ENCODE measurements at places on chromosomes 16 and 17. TPM values are rescaled to one million over a fixed set of nuclear protein-coding genes. Genes with fewer than 3 reads are reported as not detected.

The AOC2 gene
- total RNA-seq, result 3.0 TPM

The CDRT15L2 gene
- not detected for total RNA-seq

GRCh38 chr17:71003736-71004135, 834.4 kb downstream of the KCNJ2 start:
- DNase-seq, result no peak

DNA sequence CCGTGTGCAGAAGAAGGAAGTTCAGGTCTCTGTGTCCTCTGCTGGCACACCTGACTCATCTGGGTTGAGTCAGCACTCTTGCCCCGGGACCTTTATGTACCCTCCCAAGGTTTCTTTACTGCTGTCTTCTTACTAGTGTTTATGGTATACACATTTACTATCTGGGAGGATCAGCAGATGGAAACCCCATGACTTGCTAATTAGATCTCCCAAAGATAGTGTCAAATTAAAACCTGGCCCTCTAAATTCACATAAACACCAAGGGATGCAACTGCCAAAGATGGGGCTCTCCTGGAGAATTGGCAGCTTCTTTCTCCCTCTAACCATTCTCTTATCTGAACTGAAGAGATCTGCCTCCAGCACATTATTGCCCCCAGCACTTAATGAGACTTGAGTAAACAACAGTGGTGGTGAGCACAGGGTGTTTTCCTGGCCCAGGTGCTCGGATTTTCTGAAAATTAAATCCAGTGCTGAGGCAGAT, 718.1 kb upstream of the SOX9 start:
- no peak for DNase-seq

DNA sequence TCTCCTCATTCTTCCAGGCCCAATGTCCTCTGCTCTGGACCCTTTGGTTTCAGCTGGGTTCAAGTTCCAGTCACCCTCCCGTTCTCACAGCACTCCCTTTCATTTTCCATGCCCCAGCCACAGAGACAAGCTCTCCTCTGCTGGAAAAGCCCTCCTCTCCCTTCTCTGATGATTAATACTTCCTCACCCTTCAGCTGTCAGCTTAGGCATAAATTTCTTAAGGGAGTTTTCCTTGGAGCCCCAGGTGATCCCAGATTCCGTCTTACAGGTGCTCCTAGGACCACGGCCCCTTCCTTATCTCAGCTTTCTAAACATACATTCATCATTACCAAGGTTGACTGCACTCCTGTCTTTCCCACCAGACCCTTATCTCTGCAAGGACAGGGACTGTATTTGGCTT, 10.4 kb downstream of the CHAD start:
- DNase-seq, result no peak

- DNase-seq, result peak; percentile 86
These were observed at the start of gene GLG1 for GRCh38 chr16:74606521-74607309. TSS of gene GLG1 (minus strand) at chr16:74607114. CDS start at chr16:74607094, 20 bp downstream.

GRCh38 chr17:80279895-80280294, 19.2 kb downstream of the RNF213 start:
- DNase-seq, result no peak

- no peak for DNase-seq
These were observed 1.6 kb downstream of the KIF22 start for GRCh38 chr16:29791845-29792807.
